Body of pancreas (tissue), 4 donors: ENCODE measurements at places on chromosomes 16 and 17. TPM values are rescaled to one million over a fixed set of nuclear protein-coding genes. Genes with fewer than 3 reads are reported as not detected.

GRCh38 chr16:75086688-75087374, 29.7 kb downstream of the LDHD start:
- no peak for DNase-seq

DNA sequence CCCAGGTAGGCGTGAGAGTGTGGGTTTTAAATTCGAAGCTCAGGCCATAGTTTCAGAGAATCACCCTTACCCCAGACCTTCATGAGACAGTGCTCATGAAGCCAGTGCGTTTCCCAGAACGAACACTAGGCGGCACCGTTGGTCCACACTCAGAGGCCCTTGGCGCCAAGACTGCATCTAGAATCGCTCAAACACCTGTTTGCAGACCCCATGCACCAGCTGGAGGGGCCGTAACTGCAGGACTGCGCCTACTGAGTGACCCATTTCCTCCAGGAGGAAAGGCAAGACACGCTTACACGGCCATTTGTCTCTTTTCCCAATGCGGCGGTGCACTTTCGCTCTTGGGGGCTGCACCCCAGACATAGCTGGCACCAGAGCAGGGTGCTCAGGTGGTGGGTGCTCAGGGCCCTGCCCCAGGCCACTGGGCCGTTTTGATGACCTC, 34.0 kb downstream of the ADGRG5 start:
- peak; percentile 85 for DNase-seq

DNA sequence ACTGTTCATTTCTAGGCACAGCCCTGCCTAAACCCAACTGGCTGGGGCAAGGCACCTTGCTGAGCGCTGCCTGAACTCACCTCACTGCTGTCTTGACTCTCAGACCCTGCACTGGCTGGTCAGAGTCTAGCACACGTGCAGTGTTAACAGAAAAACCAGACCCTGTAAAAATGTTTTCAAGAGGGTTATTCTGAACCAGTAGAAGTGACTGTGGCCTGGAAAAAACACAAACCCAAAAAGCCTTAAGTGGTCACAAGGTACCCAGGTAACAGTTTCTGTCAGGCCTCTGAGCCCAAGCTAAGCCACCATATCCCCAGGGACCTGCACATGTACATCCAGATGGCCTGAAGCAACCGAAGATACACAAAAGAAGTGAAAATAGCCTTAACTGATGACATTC, 6.1 kb upstream of the EIF4A3 start:
- DNase-seq: no peak

- DNase-seq: no peak
Measured at GRCh38 chr16:17225541-17225940, 245.2 kb downstream of the XYLT1 start.

- DNase-seq: no peak
Measured at GRCh38 chr16:61730997-61731396, 305.2 kb downstream of the CDH8 start.

DNA sequence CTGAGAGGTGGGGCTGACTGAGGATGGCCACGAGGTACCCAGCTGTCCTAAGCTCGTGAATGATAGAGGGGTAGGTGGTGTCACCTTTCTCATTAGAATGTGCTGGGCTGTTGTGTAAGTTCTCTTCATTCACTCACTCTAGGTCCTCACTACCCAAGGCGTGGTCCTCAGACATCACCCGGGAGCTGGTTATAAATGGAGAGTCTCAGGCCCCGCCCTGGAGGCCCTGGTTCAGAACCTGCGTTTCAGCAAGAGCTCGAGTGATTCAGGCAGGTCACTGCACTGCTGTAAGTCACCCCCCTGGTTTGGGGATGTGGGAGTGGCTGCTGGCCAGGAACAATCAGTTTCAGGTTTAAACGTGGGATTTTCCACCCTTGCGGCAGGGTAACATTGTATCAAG, 139.8 kb downstream of the FOXL1 start:
- DNase-seq: no peak

GRCh38 chr17:6796017-6796886, 20.2 kb downstream of the FBXO39 start:
- DNase-seq: no peak

GRCh38 chr17:38508954-38509771, 80.9 kb downstream of the ARHGAP23 start:
- peak; percentile 74 for DNase-seq

DNA sequence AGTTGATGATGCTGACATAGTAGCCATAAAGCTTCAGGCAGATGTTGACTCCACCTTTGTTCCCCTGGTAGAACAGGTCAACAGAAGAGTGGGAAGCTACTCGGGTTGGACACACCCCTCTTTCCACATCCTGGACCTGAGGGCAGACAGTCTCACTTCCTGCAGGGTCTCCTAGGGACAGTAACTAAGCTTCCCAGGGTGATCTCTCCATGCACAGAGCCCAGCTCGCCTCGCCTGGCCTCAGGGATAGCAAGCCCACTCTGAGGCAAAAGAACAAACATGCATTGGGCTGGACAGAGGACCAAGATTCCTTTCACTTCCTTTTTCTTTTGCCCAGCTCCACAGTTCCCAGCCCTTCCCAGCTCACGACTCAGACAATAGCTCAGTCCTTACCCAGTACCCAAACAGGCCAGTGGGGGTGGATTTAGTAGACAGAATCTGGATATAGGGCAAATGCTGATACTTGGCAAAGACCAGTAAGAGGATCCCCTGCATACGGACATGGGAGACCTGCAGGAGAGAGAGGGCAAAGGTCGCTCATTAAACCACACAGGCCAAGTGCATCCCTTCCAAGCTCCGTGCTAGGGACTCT, 7.0 kb downstream of the INPP5K start:
- DNase-seq: no peak

DNA sequence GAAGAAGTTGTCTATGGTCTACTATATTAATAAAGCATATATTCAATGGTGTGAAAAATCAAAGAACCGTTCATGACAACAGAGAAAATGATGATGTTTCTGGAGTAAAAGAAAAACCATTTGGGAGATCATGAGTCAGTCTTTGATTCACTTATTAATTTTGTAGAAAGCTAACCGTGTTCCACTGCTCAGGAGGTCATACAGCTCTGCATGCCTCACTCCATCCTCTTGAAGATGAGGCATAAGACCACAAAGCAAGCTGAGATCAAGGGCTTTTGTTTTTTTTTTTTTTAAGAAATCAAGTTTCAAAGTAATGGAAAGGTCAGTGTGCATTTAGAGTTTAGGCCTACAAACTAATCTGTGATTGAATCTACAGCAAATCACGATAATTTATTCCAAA, 206.4 kb downstream of the CEP112 start:
- DNase-seq: no peak

- DNase-seq: no peak
Measured at GRCh38 chr17:36566081-36566480, 21.4 kb downstream of the GGNBP2 start.

DNA sequence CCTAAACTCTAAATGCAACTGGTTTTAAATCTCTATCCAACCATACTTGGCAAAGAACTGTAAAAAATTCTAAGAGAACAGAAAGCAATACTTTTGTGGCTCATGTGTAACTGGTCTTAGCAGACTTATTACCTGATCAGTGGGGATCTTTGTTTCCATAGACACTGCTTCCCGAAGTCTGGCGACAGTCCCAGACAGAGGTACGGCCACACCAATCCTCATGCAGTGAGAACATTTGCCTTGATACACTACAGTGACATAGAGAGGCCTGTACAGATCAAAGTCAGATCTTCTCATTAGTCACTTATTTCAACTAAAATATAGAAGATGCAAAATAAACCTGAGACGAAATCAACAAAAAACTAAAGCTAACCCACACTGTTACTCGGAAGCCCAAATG, 43.9 kb downstream of the USP31 start:
- no peak for DNase-seq

GRCh38 chr17:32935726-32936125, 7.8 kb downstream of the TMEM98 start:
- DNase-seq: no peak

DNA sequence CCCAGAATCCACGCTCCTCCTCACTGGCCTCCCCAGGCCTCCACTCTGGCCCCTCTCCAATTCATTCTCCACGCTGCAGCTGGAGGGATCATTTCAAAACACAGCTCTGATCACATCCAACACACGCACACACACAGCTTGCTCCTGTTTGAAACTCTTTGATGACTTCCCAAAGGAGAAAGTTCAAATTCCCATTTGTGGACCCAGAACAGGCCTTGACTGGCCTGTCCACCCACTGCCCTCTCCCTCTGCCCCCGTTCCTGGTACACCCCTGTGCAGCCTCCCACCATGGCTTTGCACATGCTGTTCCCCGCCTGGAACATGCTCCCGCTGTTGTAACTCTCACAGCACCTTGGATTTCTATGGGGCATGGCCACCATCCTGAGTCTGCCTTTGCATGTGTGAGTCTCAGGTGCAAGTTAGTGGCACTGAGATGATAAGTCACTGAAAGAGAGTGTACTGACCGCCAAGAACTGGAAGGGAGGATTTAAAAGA, 100.0 kb downstream of the GSG1L start:
- no peak for DNase-seq

GRCh38 chr17:17736205-17737183, 55.2 kb downstream of the RAI1 start:
- no peak for DNase-seq

DNA sequence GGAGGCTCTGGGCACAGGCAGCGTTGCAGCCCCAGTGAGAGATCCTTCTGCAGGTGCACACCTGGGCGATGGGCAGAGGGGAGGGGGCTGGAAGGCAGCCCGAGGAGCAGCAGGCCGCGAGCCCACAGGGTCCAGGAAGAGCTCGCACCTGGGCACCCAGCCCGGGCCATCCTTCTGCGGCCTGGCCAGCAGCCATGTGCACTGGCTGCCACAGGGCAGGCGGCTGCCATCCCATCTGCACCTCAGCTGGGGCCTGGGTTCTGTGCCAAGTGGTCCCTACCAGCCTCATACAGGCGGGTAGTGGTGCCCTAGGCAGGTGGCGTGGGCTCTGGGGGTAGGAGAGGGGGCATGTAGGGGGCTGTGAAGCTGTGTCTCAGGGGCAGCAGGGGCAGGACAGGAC, 197.2 kb downstream of the RBFOX3 start:
- DNase-seq: peak; percentile 39

- no peak for DNase-seq
Measured at GRCh38 chr17:82940226-82941020, 100.6 kb upstream of the ZNF750 start.

GRCh38 chr17:73191443-73192205, 1.2 kb upstream of the COG1 start:
- DNase-seq: peak; percentile 73

DNA sequence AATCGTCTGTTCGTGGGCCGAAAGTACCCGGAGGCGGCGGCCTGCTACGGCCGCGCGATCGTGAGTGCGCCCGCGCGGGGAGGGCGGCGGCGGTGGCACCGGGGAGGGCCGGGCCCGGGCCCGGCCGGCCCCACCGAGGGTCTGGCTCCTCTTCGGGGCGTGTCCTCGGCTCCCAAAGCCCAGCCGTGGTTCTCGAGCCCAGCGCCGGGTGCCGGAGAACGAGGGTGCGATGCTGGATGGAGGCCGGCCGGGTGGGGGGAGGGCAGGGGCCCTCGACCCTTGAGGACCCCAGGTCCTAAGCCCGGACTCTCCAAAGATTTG, 375 bp downstream of the STUB1 start:
- DNase-seq: no peak

DNA sequence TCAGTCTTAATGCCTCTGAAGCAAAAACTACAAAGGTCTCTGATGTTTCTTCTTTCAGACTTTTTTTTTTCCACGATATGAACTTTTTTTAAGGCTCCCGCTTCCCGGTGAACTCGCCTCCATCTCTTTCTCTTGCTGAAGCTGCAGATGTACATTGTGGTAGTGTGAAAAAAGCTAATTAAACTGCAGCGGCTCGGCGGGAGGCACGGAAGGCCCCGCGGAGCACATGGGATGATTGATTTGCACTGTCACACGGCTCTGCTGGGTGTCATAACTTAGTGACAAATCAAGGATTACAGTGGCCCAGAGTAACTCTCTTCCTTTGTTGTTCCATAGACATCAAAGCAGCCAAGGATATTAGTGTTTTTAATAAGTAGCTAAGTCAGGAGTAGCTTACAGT, 196.3 kb downstream of the AXIN2 start:
- DNase-seq: no peak

DNA sequence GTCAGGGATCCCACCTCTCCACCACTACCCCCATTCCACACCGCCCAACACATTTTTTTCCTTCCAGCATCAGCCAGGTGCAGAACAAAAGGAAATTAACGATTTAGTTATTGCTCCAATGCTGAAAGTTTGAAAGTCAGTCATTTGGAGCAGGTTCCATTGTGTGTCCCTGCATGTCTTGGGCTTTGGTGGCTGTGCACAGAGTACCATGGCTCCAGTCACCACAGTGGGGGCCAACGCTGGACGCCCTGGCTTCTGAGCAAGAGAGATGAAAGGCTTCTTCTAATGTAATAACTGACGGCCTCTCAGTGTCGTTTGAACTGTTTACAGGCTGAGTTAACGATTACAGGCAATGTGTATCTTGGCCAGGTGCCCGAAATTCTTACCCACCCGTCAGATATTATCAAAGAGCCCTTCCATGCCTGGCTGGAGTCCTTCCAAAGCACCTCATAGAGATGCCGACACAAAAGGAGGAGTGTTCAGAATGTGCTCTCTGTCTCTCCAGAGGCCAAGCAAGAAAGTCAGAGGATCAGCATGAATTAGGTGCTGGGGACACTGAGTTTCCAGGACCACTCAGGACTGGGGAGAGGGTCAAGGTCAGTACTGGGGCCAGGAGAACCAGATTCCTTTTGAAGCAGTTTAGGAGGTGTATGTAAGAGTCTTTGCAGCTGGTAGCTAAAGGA, 25.9 kb downstream of the RNF43 start:
- peak; percentile 98 for DNase-seq

DNA sequence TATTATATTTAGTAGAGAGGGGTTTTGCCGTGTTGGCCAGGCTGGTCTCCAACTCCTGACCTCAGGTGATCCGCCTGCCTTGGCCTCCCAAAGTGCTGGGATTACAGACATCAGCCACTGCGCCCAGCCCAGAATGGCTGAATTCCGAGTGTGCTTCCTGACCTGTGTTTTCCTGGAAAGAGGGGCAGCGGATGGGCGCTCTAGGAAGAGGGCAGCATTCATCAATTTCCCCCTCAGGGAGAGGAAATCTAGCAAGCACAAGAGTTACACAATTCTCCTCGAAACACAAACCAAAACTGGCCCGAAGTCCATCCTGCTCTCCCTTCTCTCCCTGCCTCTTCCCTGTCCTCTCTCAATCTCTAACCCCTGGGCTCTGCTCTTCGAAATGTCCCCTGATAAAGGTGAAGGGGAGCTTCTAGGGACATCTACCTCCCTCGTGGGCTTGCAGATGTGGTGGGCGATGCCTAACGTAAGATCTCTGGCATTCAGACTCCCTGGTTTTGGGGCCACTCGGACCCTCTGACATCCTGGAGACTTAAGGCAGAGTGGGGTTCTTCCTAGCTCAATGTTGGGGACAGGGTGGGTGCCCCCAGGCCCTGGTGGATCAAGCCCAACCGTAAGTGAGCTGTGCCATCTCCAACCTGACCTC, 1.0 kb downstream of the IL27 start:
- no peak for DNase-seq

Gene ZFHX3
- 24.6 TPM for total RNA-seq

Gene ANTKMT
- total RNA-seq: 189 TPM

Gene C17orf78
- total RNA-seq: not detected

Gene TLCD2
- total RNA-seq: 1.6 TPM

Gene PRAC2
- not detected for total RNA-seq

Gene ALDH3A1
- 1.8 TPM for total RNA-seq

Gene PIMREG
- total RNA-seq: not detected

Gene CFAP97D1
- not detected for total RNA-seq

Gene KRT15
- not detected for total RNA-seq

Gene GPRC5B
- total RNA-seq: 31.6 TPM

Gene CMTM2
- not detected for total RNA-seq

Gene BORCS6
- 11.9 TPM for total RNA-seq

Gene SLC6A4
- total RNA-seq: 2.1 TPM
